Brain pericyte (primary cell): ENCODE measurements at places on chromosomes 2 and 18.

DNA sequence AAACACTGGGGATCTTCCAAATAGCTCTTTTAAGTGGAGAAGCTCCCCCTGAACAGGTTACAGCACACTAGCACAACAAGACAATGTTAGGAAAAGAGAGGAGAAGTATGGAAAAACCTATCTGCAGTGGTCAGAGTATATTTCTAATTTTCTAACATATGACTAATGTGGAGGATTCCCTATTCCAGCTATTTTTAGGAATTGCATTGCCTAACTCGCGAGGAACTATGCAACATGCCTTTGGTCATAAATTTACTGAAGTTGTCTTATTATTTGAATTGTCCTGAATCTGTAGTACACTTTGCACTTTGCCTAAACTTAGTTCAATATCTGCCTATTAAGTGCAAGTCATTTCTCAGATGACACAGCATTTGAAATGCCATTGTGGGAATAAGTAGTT lies 381.4 kb downstream of the CCDC85A start:
- no peak for DNase-seq

GRCh38 chr18:9712611-9713010 lies 4.5 kb downstream of the RAB31 start:
- no peak for DNase-seq

GRCh38 chr2:28366496-28367282 lies 26.0 kb upstream of the FOSL2 start:
- no peak for DNase-seq

GRCh38 chr2:241273210-241274020 lies 42.1 kb downstream of the HDLBP start:
- DNase-seq = no peak

- DNase-seq = no peak
These were observed 160.8 kb downstream of the PHLPP1 start for GRCh38 chr18:62876111-62876510.

GRCh38 chr18:63071701-63072141 lies 247.8 kb downstream of the BCL2 start:
- DNase-seq = no peak

DNA sequence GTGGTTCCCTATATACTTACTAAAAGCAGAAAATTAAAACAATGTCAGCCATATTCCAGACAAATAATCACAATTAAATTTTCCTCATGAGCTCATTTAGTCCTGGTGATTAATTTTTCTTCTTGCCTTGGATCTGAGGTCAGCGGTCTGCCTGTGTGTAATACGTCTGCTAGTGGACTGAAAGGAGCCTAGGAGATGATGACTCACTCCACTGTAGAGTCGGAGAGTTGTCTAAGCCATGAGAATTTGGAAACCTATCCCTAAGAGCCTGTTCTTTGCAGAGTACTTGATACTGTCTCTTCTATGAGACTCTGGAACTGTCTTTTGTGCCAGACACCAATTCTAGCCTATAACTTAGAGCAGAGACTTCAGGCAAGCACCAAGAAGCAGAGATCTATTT lies 94.2 kb upstream of the RAB27B start:
- no peak for DNase-seq

DNA sequence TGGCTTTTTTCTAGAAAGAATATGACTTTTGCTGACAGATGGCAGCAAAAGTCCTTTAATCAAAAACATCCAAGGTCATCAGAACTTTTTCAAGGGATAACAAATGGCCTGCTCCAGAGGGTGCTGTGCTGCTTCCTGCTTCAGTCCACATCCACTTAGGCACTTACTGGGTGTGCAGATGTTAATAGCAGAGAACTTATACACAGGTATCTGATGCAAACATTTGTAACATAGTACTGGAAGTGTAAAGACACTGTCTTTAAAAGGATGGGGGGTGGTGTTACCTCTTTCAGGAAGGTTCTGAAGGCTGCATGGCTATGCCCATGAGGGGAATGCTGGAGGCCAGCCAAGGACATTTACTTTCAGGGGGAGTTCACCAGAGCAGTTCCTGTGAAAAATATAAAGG lies 5.5 kb downstream of the HOXD8 start:
- DNase-seq = no peak

DNA sequence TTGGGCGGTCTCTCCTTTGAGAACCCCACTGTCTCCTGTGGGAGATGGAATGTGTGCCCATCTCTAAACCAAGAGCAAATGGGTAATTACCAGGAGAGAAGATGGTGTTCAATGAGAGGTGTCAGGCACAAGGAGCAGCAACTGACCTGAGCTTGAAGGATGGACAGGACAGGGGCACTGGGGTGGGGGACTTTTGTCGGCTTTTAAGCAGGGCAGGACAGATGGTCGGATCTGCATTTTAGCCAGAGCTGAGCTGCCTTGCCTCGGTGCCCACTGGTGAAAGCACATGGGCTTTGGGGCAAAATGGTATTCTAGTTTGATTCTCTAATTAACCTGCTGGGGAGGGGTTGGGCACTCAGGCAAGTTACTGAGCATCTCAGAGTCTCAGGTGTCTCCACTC lies 98.0 kb downstream of the INHBB start:
- DNase-seq = no peak

DNA sequence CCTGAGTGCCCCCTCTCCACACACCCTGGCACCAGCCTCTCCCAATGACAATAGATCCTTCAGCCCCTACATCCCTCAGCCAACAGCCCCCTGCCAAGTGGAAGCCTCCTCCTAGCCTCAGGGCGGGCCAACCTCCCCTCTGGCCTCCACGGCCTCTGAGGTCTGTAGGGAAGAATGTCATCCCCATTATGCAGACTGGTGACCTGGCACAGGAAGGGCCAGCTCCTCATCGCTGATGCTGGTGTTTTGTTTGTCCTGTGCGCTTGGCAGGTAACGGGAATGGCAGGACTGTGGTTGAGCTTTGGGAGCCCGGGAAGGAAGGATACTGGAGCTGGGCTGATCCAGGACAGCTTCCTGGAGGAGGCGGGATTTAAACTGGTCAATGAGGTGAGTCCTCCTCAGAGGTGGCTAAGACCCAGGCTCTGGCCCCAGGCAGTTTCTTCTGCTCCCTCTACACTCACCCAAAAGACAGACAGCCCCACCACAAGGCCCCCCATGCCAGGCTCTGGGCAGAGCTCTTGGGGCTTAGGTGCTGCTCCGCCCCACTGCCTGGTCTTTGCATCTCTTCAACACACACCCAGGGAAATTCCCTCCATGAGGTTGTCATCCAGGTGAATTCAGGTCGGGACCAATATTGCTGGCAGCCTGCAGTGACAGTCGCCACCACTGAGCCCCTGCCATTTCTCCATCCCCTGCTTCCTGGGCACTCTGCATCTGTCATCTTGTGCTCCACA lies 75.2 kb upstream of the SMAD7 start:
- DNase-seq = no peak

DNA sequence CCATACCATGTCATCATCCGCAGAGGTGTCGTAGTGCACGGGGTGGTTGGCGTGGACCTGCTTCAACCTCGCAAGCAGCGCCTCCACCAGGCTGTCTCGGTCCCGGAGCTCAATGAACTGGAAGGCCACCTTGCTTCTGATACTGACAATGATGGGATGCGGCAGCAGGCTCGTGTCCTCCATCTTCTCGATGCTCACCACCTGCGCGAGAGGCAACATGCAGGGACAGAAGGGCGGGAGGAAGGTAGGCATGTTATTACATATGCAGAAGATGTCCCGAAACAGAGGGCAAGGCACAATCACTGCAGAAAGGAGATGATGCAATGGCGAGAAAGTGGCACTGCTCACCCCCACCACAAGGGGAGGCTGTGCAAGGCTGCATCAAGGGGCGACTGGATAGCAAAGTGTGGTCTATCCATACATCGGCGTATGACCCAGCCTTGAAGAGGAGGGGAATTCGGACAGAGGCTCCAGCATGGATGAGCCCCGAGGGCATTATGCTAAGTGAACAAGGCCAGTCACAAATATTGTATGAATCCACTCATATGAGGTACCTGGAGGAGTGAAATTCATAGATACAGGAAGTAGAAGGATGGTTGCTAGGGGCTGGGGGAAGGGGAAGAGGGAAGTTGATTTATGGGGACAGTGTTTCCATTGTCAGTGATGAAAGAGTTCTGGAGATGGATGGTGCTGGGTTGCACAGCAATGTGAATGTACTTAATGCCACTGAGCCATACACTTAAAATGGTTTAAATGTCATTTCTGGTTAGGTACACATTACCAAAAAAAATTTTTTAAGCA lies 36.6 kb downstream of the RPL31 start:
- DNase-seq = no peak

- DNase-seq = no peak
These were observed 119.2 kb upstream of the SLC39A10 start for GRCh38 chr2:195537811-195538210.
